ENCODE measurements at places on chromosomes 12 and 14.

DNA sequence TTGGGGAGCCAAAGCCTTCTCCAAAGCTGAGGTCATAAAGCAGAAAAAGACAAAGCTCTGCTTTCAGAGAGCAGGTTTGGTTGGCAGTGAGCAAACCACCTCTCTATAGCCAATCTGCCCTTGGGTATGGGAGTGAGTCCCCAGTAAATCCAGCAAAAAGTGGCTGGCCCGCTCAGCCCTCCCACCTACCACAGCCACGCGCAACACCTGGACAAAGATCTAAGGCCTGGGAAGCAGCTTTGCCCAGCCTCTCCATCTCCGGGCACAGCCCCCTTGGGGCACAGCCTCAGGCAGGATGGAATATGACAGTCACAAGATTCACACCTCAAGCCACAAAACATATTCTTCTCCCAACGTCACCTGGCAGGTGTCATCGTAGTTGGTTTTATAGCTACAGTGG lies 211.7 kb upstream of the EEA1 start:
- no peak for DNase-seq

- peak; percentile 3 for DNase-seq
Measured at GRCh38 chr12:15532364-15532977, 210.2 kb downstream of the PTPRO start.

DNA sequence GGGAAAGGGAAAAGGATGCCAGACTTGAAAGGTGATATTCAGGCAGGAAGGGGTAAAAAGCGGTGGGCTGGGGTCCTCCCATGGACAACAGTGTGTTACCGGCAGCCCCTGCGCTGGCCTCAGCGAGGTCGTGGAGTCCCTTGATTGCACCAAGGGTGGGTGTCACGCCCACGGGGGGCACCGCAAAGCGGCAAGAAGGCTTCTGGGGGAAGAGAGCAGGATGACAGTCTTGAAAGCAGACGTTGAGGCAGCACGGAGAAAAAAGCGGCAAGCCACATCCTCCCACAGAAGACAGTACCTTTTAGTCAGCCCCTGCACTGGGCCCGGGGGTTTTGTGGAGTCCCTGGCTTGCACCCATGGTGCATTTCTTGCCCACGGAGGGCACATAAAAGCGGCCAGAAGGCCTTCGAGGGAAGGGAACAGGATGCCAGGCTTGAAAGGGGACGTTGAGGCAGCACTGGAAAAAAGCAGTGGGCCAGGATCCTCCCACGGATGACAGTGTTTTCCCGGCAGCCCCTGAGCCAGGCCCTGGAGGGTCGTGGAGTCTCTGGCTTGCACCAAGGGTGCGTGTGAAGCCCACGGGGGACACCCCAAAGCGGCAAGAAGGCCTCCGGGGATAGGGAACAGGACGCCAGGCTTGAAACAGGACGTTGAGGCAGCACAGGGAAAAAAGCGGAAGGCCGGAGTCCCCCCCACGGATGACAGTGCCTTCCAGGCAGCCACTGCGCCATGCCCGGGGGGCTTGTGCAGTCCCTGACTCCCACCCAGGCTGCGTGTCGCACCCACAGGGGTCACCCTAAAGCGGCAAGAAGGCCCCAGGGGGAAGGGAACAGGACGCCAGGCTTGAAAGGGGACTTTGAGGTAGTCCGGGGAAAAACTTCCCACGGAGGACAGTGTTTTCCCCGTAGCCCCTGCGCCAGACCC lies 162.2 kb upstream of the ALG10B start:
- DNase-seq = no peak

DNA sequence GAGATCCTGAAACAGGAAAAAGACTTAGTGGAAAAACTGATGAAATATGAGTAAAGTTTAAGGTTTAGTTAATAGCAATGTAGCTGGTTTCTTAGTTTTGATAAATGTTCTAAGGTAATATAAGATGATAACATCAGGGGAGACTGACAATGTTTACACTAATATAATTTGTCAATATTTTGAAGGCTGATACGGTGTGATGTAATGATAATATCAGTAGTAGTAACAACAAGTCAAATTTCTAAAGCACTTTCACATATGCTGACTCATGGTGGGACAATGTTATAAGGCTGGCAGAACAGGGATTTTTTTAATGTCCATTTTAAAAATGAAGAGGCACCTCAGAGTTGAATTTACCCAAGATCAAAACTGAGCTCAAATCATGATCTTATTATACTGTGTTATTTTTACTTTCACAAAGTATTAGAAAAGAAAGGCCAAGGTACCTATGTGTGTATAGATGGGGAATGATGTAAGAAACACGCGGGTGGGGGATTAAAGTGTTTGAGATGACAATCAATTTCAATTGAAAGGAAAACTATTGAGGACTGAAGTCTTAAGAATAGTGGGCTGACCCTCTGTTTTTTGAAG lies 2.4 kb upstream of the FLRT2 start:
- no peak for DNase-seq

GRCh38 chr12:52788192-52788875 lies 7.6 kb downstream of the KRT3 start:
- no peak for DNase-seq

DNA sequence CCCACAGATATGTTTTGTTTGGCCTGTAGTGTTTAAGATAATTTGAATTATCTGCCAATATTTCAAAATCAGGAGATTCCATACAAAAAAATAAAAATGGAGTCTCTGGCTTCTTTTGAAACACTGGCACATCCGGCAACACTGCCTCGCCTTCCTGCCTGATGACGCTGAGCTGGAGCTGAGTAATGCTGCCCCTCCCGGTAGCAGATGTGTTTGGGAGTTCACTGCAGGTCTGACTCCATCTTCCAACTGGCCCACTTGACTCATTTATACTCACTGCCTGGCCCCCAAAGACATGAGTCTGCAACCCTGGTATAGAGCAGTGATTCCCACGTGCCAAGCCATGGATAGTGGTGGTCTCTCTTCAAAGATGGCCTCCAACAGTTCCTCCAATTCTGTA lies 7.4 kb downstream of the CIT start:
- no peak for DNase-seq

GRCh38 chr14:101977311-101978071 lies 13.1 kb downstream of the DYNC1H1 start:
- DNase-seq = no peak

DNA sequence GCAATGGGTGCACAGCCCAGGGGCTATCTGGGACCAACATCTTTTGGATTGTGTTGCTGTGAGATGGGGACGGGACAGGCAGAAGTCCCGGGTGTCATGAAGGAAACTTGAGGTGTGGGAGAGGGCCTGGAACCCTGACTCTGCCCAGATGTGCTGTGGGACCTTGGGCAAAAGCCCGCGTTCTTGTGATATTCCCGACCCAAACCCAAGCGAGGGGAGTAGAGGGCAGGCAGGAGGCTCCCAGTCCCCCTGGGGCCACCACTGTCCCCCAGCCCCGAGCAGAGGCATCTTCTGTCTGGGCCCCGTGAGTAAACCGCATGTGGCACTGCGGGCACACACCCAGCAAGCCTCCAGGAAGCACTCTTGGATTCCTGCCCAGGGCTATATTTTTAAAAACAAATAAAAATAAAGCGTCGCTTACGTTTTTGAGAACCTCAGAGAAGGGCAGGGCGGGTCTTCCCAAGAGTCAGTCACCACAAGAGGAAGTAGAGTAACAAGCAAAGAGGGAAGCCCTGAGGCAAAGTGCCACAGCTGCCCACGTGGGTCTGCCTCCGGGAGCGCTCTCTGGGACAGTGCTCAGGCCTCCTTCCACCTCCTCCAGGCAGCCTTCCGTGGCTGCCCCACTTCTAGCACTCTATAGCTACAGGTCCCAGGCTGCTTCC lies 39.5 kb downstream of the BEGAIN start:
- no peak for DNase-seq

DNA sequence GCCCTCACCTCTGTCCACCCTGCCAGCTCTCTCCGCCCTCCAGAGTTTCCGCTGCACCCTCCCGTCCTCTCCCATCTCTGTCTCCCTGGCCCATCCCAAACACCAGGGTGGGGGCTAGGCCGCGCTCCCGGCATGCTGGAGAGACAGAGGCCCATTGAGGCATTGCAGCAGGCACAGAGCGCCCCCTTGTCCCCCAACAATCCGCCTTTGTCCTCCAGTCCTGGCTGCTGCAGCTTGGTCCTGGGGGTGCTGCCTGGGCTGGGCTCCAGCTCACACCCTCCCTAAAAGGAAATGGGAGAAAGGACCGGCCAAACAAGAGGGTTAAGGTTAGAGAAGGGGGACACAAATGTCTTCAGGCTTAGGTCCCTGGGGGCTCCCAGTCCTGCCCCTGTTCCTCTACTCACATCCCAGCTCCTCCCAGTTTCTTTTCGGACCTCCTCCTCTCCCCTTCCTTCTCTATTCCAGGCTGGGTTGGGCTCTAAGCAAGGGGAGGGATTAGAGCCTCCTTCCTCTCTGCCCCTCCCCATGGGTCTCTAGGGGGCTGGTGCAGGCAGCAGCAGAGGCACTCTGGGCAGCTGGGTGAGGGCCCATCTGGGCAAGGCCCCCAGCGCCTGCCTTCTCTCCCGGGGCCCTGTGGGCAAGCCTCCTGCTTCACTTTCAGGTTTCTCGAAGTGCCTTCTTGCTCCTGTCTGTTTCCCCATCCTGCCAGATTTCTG lies at the start of gene CMTM5:
Gene CMTM5, plus strand, starts transcription at position 565 of the 716 bp plus-strand sequence. CDS start 206 bp downstream, outside the sequence.
- DNase-seq = no peak

DNA sequence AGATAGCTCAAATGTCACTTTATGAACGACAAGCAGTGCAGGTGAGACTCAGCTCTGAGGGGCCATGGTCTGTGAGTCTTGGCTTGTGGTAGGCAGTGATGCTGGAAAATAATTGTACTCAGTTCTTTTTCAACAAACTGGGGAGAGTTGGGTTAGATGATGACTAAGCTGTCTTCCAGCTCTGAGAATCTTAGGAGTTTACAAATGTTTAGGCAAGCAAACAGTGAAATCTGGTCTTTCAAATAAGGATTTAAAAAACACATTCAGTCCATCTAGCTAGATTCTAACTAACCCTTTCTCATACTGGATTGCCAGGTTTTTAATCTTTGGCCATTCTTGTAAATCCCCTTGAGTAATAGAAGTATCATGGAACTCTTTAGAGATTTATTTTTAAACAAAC lies 3.4 kb downstream of the PHC1 start:
- DNase-seq = no peak

GRCh38 chr14:63438065-63438757 lies 105.0 kb downstream of the PPP2R5E start:
- DNase-seq = no peak

- no peak for DNase-seq
Measured at GRCh38 chr14:65981192-65981843, 504.9 kb upstream of the CCDC196 start.

DNA sequence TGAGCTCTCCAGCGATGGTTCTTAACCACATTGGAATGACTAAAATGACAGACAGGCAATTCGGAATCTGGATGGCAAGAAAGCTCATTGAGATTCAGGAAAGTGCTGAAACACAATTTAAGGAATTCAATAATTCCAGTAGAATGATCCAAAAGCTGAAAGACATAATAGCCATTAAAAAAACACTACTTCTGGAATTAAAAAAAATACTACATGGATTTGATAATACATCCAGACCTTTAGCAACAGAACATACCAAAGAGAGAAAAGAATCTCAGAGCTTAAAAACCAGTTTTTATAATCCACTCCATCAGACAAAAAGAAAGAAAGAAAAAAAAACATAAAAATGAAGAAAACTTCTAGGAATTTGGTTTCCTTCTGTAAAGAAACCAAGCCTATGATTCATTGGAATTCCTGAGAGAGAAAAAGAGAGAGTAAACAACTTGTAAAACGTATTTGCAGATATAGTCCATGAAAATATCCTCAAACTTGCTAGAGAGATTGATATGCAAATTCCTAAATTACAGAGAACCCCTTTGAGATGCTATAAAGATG lies 52.8 kb downstream of the SLCO1B1 start:
- no peak for DNase-seq

GRCh38 chr14:71594821-71595220 lies 337.4 kb upstream of the RGS6 start:
- no peak for DNase-seq

DNA sequence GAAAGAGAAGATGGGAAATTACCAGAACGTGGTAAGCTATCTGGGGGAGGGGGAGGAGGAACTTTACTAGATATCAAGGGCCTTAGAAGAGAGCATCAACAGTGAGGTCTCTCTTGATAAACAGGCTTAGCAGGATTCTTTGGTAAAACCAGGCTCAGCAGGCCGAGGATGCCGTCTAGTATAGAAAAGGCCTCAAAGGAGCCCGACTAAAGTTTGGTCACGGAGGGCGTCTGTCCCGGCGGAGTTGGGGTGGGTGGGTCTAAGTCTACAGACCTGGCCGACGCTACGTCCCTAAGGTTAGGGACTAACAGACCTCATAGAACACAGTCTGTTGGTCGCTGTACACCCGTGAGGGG lies 538 bp upstream of the TIGAR start:
- no peak for DNase-seq

GRCh38 chr12:88194868-88195267 lies 52.8 kb downstream of the TMTC3 start:
- DNase-seq = no peak

GRCh38 chr14:101289911-101290310 lies 271.4 kb upstream of the DIO3 start:
- no peak for DNase-seq

DNA sequence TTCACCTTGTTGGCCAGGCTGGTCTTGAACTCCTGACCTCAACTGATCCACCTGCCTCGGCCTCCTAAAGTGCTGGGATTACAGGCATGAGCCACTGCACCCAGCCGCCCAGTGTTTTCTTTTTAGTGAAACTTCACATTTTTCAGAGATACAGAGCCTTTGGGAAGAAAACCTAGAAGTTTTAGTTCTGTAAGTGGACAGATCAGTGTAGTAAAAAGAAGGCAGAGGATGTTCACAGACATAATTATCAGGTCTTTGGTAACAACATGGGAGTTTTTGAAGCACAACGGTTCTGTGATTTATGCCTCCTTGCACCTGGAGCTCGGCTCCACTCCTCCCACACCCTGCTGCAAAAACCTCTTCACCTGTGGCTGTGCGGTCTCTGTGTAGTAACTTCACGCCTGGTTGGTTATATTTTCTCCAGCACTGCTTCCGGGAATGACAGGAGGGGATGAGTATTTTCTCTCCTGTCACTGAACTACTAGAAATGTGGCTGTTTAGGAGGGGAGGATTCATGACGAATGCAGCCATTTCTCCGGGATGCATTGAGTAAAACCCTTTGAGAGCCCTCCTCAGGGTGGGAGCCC lies 67.0 kb downstream of the ARF6 start:
- DNase-seq = no peak

DNA sequence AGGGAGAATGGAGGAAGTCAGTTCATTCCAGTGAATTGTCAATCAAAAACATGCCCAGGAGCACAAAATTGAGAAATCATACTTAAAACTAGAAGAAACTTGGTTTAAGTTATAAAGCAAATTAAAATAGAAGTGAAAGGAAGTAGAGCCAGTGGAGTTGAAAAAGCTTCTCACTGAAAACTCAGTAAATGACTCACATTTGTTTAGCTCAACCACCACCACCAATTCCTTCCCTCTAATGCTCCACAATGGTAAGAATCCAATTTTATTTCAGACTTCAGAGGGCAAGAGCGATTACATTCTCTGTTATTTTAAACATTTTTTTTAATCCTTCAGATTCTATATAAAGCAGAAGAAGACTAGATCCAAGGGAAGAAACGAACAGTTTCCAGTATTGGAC lies 19.4 kb downstream of the UTP20 start:
- DNase-seq = no peak

- no peak for DNase-seq
Measured at GRCh38 chr14:100902295-100903133, 1.0 kb downstream of the RTL1 start.
